Activated CD4-positive, alpha-beta T cell treated with anti-CD3 and anti-CD28 coated beads, Interleukin-2, amount 10 ng/mL, durations not matched to agents 7 days and 5 days (primary cell): ENCODE measurements at places on chromosomes 7 and 10. TPM values are rescaled to one million over a fixed set of nuclear protein-coding genes. Genes with fewer than 3 reads are reported as not detected.

DNA sequence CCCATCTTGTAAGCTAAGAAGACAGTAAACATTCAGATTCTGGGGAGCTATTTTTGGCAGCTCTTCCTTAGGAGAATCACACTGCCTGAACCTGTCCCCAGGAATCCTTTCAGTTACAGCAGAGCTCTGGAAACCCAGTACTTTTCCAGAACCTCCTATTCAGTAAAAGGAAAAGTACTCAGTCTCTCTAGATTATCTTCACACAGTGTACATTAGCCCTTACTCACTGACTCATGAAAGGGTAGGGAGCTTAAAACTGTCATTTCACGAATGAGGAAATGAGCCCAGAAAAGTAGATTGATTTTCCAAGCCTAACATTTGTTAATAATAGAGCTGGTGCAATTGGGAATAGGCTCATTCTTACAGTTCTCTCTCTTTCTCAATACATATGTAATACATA is 3.9 kb upstream of the CNNM1 start:
- DNase-seq, result no peak

DNA sequence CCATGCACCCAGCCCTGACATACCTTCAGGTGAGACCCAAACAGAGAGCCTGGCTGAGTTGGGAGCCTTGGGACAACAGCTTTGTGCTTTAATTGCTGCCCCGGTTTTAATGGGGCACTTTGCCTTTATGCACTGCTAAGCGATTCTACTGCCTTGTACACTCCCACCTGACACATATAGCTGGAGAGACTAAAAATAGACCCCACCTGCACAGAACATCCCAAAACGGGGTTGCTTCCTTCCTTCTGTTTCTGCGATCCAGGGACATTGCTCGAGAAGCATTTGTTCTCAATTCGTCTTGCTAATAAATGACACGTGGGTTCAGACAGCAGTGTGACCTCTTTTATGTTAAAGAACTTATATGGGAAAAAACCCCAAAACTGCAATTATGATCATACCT is 258.8 kb upstream of the MYO3A start:
- DNase-seq, result no peak

GRCh38 chr7:112104120-112104519 is 102.1 kb downstream of the DOCK4 start:
- DNase-seq, result no peak

- no peak for DNase-seq
Measured at GRCh38 chr10:63480237-63480636, 14.5 kb upstream of the JMJD1C start.

GRCh38 chr10:5775685-5776084 is 37.5 kb downstream of the GDI2 start:
- DNase-seq, result peak; percentile 90

- DNase-seq, result no peak
Measured at GRCh38 chr10:102468683-102469082, 17.3 kb upstream of the C10orf95 start.

DNA sequence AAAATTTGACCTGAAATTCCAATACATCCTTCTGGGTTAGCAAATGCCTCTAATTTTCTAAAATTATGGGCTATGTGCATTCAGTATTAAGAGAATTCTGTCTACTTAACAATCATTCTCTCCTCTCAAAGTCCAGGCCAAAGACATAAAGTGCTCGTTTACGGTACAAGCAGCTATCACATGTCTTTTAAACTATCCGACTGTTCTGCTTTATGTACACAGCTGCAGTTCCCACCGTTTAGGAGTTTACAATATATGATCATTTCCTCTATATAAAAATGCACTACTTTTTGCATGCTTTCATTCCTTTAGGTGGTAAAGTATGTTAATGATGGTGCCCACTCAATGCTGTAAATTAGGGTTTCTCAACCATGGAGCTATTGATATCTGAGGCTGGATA is 34.0 kb downstream of the CDK6 start:
- no peak for DNase-seq

- peak; percentile 1 for DNase-seq
Measured at GRCh38 chr7:44311561-44312495, 13.6 kb downstream of the CAMK2B start.

- DNase-seq, result no peak
Measured at GRCh38 chr7:130301501-130302020, 8.6 kb downstream of the CPA4 start.

- no peak for DNase-seq
Measured at GRCh38 chr7:153887749-153888569, 164.2 kb upstream of the DPP6 start.

DNA sequence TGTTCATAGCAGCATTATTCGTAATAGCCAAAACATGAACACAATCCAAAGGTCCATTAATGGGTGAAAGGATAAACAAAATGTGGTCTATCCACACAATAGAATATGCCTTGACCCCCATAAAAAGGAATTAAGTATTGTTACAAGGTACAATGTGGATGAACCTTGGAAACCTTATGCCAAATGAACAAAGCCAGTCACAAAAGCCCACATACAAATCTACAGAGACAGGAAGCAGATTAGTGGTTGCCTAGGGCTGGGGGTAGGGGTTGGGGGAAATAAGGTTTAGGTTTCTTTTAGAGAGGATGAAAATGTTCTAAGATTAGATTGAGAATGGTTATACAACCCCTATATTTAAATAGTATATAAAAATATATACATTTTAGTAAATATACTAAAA is 34.8 kb downstream of the PIP4K2A start:
- DNase-seq, result peak; percentile 44

DNA sequence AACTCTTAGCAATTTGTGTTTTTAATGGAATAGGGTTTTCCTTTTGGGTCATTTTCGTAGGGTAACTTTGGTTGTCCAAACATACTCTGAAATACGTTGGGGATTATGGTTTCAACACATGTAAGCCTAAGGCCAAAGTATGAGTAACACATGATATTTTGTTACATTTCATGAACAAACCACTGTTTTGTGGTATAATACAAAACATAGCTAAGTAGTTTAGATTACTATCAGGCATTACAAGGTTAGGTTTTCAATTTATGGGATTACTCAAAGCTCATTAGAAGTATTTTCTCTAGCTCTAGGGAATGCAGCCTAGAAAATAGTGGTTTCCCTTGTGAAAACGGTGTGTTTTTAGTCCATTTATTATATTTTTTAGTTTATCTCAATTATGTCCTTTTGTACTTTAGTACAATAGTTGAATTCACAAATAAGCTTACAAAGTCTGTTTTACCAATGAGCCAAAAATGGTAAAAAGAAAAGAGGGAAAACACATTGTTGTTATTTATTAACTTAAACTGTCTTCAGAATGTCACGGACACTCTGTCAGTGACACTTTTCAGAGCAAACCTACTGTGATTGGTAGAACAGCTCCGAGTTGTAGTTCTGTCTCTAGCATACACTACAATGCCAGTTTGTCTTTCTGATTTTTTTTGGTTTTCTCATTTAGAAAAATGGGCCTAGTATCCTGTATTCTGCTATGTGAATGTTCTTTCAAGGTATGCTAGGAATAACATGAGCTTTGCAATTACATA is 473.7 kb downstream of the SUGCT start:
- no peak for DNase-seq

Gene GNGT1
- total RNA-seq, result not detected

Gene ELN
- total RNA-seq, result not detected

Gene TFR2
- total RNA-seq, result 9.8 TPM

Gene CUZD1
- total RNA-seq, result 2.4 TPM

Gene PTPRE
- 25.6 TPM for total RNA-seq

Gene CC2D2B
- total RNA-seq, result not detected

Gene ASZ1
- total RNA-seq, result not detected

Gene ERVW-1
- not detected for total RNA-seq
